ENCODE measurements at places on chromosomes 11 and 22.

GRCh38 chr11:19849947-19850593 is 137.4 kb downstream of the NAV2 start:
- no peak overlapping the region for H3K27ac ChIP-seq
- H3K36me3 ChIP-seq: no peaks in the 10 kb centered on the region
- H3K4me1 ChIP-seq: no peaks in the 10 kb centered on the region
- peaks cover 18% of the 10 kb centered on the region for H3K27me3 ChIP-seq
- no peak overlapping the region for H3K4me3 ChIP-seq

- no peak overlapping the region for H3K4me3 ChIP-seq
- H3K27ac ChIP-seq: peak overlapping the region; percentile 4
- peaks cover 62% of the 10 kb centered on the region for H3K4me1 ChIP-seq
- H3K27me3 ChIP-seq: no peaks in the 10 kb centered on the region
Measured at GRCh38 chr11:13311570-13311969, 34.0 kb downstream of the BMAL1 start.

- H3K36me3 ChIP-seq: peaks cover 14% of the 10 kb centered on the region
- H3K4me1 ChIP-seq: no peaks in the 10 kb centered on the region
- H3K27ac ChIP-seq: no peak overlapping the region
Measured at GRCh38 chr11:107222431-107222830, 204.2 kb upstream of the GUCY1A2 start.

GRCh38 chr22:48960980-48961660 is 866.6 kb downstream of the BRD1 start:
- H3K4me3 ChIP-seq: no peak overlapping the region
- no peaks in the 10 kb centered on the region for H3K36me3 ChIP-seq
- peaks cover 48% of the 10 kb centered on the region for H3K27me3 ChIP-seq
- no peaks in the 10 kb centered on the region for H3K4me1 ChIP-seq
- H3K27ac ChIP-seq: no peak overlapping the region
- DNase-seq: no peak

DNA sequence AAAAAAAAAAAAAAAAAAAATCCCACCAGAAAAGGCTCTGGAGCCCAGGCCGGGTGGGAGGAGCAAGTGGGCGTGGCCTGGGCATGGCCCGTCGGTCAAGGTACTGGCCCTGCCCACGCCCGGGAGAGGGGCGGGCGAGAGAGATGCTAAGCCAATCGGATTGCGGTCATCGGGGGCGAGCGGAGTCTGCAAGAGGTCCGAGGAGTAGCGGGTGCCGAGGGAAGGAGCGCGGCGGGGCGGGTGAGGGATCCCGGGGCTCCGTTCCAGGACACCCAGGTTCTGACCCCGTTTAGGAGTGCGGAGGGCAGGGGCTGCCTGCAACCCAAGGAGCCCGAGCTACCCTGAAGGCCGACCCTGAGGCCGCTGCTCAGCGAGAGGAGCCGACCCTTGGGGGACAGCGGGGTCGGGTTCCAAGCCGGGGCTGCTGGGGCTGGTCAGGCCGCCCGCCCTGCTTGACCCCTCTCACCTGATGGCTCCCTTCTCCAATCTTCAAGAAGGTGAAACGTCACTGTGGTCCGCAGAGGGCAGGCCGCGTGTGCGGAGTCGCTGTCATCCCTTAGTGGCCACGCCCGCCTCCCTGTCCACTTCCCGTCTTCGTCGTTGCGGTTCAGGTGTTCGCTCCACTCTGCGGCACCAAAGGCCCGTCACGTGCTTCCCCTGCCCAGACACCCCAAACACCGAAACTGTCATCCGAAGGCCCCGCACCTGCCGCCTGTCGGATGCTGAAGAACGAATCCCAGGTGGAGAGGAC is 11.1 kb upstream of the TAB1 start:
- no peaks in the 10 kb centered on the region for H3K27me3 ChIP-seq
- H3K4me3 ChIP-seq: peak overlapping the region; percentile 77
- H3K36me3 ChIP-seq: no peaks in the 10 kb centered on the region
- H3K27ac ChIP-seq: peak overlapping the region; percentile 92

GRCh38 chr11:66619080-66619554 is 2.7 kb downstream of the RBM14 start:
- peak overlapping the region; percentile 100 for H3K27ac ChIP-seq
- peak; percentile 71 for DNase-seq
- peaks cover 17% of the 10 kb centered on the region for H3K36me3 ChIP-seq
- H3K4me3 ChIP-seq: peak overlapping the region; percentile 99
- H3K27me3 ChIP-seq: no peaks in the 10 kb centered on the region

DNA sequence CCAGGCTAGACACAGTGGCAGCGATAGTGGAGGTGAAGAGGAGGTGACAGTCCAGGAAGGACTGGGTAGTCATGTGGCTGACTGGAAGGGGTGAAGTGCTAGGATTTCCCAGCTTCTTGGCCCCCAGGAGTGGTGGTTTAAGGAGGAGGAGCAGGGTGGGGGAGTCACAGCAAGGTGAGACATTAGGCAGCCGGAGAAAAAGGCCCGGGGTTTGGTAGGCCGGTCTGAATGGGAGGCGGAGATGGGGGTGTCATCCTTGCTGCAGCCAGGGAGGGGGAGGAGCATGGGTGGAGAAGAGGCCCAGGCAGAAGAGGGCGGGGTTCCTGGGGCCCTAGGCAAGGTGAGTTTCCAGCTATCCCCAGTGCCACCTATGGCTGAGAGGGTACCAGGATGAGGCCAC is 6.1 kb downstream of the SIPA1 start:
- peaks cover 52% of the 10 kb centered on the region for H3K4me1 ChIP-seq
- DNase-seq: no peak
- H3K27ac ChIP-seq: peak overlapping the region; percentile 82
- peaks cover 8% of the 10 kb centered on the region for H3K36me3 ChIP-seq

GRCh38 chr11:62539238-62539925 is 7.2 kb downstream of the AHNAK start:
- DNase-seq: no peak
- H3K4me3 ChIP-seq: no peak overlapping the region
- no peaks in the 10 kb centered on the region for H3K36me3 ChIP-seq
- H3K27ac ChIP-seq: no peak overlapping the region

- peaks cover 18% of the 10 kb centered on the region for H3K27me3 ChIP-seq
- H3K4me3 ChIP-seq: no peak overlapping the region
- no peak for DNase-seq
- H3K4me1 ChIP-seq: no peaks in the 10 kb centered on the region
Measured at GRCh38 chr11:115632061-115632460, 127.8 kb upstream of the CADM1 start.

DNA sequence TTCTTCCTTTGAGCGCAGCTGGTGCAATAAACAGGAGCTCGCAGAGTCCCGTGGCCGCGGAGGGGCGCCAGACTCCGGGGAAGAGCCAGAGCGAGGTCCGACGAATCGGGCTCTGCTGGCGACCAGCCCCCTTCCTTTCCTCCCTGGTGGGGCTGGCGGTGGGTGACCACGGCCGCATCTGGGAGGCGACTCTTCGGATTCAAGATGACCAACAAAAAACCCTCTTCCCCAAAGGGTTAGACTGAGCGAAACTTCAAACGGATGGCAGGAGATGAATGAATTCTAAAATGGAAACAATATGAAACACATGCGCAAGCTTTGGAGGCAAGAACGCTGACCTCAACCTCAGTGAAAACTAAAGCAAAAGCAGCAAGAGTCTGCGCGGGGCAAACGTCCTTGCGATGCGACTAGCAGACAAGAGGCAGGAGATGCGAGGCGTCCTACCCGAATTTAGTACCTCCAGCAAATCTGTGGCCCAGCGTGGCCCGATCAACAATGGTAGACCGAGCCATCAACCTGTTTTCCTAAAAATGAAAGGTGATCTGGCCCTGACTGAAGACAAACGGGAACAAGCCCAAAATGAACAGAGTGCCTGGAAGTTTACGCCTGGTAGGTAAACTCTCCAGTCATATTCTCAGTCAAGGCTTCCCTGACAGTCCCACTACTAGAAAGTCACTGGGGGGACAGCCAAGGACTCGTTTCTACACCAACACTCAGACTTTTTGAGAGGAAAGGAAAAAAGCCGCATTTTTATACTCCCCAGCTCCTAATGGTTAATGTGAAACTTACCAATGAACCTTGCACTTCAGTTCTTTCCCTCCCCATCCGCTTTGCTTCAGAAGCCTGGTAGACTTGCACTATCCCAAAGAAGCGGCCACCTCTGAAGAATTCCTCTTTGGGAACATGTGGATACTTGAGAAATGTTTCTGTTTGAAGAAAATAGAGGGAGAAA is 11.6 kb downstream of the MMP3 start:
- no peaks in the 10 kb centered on the region for H3K4me1 ChIP-seq
- peaks cover 64% of the 10 kb centered on the region for H3K27me3 ChIP-seq

DNA sequence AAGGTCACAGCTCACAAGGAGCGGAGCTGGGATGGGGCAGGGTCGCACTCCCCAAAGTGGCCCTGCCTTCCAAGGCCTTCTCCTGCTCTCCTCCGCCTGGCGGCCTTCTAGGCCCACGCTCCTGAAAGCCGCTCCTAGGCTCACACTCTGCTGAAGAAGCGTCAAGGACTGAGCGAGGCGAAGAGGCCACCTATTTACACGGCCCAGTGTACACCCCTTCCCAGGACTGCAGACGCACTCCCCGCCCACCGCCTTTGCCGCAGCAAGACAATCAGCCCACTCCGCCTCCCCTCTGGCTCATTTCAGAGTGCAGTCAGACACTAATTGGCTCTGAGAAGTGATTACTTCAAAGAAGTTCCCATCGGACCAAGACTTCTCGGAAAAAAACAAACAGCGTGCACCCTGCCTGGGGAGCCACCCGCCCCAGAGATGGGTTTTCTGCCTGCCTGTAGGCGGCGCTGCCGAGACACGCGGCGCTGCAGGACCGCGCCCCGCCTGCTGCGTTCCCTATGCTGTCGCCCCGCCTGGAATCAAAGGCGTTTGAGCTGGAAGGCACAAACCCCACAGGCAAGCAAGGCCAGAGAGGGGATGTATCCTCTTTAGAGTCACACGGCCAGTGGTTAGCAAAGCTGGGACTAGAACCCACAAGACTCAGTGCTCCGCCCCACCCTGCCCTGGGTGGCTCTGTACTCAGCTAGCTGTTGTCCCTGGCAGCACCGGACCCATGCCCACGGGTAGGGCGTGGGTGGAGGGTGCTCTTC is 414.8 kb downstream of the BUD13 start:
- peaks cover 4% of the 10 kb centered on the region for H3K4me1 ChIP-seq
- no peak for DNase-seq
- H3K27ac ChIP-seq: no peak overlapping the region
- no peak overlapping the region for H3K4me3 ChIP-seq
- peaks cover 12% of the 10 kb centered on the region for H3K27me3 ChIP-seq

DNA sequence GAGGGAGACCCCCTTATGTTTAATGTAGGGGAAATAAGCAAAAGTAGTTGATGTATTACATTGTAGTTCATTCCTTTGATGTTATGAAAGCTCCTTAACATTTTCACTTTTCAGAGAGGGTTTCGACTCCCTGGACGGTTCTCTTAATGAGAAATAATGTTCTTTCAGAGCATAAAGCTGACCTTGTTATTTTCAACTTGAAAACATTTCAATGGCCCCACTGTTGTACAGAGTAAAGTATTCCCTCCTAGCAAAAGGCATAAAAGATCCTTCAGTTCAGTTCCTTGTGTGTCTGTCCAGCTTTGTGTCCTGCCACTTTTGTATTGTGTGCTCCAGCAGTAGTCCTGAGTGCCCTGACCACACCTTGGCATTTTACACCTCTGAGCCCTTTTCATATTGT is 63.9 kb downstream of the UVRAG start:
- H3K36me3 ChIP-seq: no peaks in the 10 kb centered on the region
- H3K27me3 ChIP-seq: no peaks in the 10 kb centered on the region
- no peak for DNase-seq
- no peak overlapping the region for H3K27ac ChIP-seq
- H3K4me3 ChIP-seq: no peak overlapping the region

DNA sequence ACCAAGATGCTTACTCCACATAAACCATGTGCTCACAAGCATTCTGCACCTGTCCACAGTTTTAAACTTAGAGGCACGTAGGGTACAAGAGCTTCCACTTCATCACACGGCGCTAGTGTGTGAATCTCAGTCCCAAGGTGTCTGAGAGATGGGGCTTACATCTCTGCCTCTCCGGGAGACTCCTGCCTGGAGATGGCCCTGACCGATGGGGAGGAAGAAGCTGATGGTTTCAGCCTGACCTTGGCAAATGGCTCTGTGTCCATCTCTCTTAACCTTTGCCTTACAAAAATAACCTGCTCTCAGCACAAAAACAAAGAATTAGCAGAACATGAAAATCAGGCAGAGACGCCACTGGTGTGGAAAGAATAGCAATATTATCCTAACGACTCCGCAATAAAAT is 559.3 kb upstream of the B3GAT1 start:
- no peak overlapping the region for H3K27ac ChIP-seq
- no peaks in the 10 kb centered on the region for H3K36me3 ChIP-seq
- DNase-seq: no peak

GRCh38 chr11:61924064-61924455 is 6.7 kb upstream of the RAB3IL1 start:
- H3K27ac ChIP-seq: peak overlapping the region; percentile 58
- H3K36me3 ChIP-seq: no peaks in the 10 kb centered on the region
- no peaks in the 10 kb centered on the region for H3K4me1 ChIP-seq
- H3K4me3 ChIP-seq: no peak overlapping the region
- DNase-seq: no peak

GRCh38 chr11:68282141-68282860 is 10.5 kb upstream of the C11orf24 start:
- peak overlapping the region; percentile 72 for H3K4me3 ChIP-seq
- peak; percentile 10 for DNase-seq
- H3K27me3 ChIP-seq: no peaks in the 10 kb centered on the region
- peaks cover 19% of the 10 kb centered on the region for H3K4me1 ChIP-seq
- peaks cover 8% of the 10 kb centered on the region for H3K36me3 ChIP-seq

DNA sequence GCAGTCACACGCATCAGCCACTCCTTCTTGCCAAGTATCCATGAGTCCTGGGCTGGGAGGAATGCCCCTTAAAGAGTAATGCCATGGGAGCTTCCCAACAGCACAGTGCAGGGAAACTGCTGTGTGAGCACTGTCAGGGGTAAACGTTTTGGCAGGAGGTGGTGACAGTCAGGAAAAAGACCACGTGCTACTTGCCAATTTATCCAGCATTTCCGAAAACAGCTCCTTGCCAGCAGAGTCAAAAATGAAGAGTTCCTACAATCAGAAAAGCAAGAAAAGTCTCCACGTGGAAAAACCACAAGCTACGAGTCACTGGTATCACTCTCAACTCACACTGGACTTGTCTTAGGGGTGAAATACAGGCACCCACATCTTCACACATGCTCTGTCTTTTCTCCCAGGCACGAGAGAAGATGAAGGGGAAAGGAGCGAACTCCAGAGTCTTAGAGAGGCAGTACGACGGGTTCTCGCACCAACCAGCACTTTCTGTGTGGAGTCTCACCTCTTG is 9.9 kb downstream of the IFT27 start:
- H3K4me1 ChIP-seq: peaks cover 2% of the 10 kb centered on the region
- H3K27me3 ChIP-seq: no peaks in the 10 kb centered on the region
- DNase-seq: no peak
- H3K27ac ChIP-seq: no peak overlapping the region

GRCh38 chr22:44211256-44211945 is 30.7 kb downstream of the PARVG start:
- H3K36me3 ChIP-seq: peaks cover 24% of the 10 kb centered on the region
- peaks cover 21% of the 10 kb centered on the region for H3K4me1 ChIP-seq
- H3K4me3 ChIP-seq: no peak overlapping the region
- H3K27me3 ChIP-seq: no peaks in the 10 kb centered on the region
- no peak for DNase-seq

GRCh38 chr11:1219834-1220815 is 2.7 kb upstream of the MUC5B start:
- no peaks in the 10 kb centered on the region for H3K4me1 ChIP-seq
- peaks cover 13% of the 10 kb centered on the region for H3K27me3 ChIP-seq
- no peak overlapping the region for H3K27ac ChIP-seq
- H3K4me3 ChIP-seq: no peak overlapping the region
- no peak for DNase-seq

- no peak overlapping the region for H3K27ac ChIP-seq
- no peak overlapping the region for H3K4me3 ChIP-seq
- H3K36me3 ChIP-seq: no peaks in the 10 kb centered on the region
- DNase-seq: no peak
Measured at GRCh38 chr11:59931688-59932087, 6.5 kb upstream of the OOSP1 start.

GRCh38 chr11:59429924-59430516 is 3.8 kb upstream of the OR5A2 start:
- peaks cover 11% of the 10 kb centered on the region for H3K27me3 ChIP-seq
- no peaks in the 10 kb centered on the region for H3K4me1 ChIP-seq
- no peaks in the 10 kb centered on the region for H3K36me3 ChIP-seq

Data from naive thymus-derived CD8-positive, alpha-beta T cell (primary cell).